Right kidney (tissue), 9 donors: ENCODE measurements at places on chromosomes 6 and 20.

DNA sequence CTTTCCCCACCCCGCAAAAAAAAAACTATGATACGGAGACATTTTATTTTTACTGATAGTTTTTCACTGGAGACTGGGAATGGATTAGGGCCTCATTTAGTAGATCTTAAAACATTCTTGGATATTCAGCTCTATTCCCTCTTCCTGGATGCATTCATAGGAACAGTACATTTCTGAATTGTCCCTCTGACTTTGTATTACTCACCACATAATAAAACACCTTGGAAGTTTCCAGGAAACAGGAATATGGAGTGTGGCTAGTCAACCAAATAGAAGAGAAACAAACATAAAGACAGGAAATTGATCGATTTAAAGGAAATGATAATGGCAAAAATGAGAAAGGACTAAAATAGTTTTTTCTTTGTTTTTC lies 147.7 kb downstream of the GPX5 start:
- DNase-seq = no peak

GRCh38 chr6:147204060-147204785 lies at the start of gene STXBP5:
Gene STXBP5, plus strand, starts transcription at chr6:147204417. Its CDS starts 116 bp downstream, at chr6:147204533.
- peak; percentile 89 for DNase-seq

GRCh38 chr6:24933266-24933665 lies 2.5 kb downstream of the RIPOR2 start:
- no peak for DNase-seq

DNA sequence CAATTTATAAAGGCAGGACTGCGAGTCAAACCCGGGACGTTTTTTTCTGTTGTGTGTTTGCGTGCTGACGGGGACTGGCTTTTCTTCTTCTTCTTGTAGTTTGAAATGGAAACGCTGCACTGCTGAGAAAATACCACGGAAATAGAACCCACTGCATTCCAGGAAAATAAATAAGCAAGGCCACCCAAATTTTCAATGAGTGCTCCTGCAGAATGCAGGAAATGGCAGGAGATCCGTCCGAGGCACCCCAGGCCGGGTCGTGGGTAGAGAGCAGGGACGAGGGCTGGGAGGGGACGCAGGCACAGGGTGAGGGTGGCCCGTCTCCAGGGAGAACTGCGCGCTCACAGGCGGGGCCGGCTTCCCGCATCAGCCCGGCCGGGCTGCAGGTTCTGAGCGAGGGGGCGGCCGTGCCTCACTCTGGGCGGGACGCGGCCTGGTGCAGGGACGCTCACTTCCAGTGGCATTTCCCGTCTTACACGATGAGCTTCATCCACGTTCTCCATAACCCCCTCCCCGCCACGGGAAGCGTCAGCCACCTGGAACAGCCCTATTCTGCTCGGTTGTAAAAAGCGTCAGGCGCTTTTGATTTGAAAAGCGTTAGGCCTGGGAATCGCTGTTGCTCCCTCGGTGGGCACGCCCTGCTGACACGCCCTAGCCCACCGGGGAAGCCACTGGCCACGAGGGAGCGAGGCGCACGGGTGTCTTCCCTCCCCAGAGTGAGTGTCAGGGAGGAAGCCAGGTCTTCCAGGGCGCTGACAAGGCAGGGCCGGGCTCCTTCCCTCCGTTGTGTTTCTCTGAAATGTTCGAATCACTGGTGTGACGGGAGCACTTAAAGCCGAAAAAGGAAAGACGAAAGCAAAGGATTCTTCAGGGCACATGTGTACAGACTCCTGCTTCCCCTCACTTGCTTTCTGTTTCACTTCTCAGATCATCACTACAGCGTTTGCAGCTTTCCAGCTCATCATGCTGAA lies 17.9 kb upstream of the EXOC2 start:
- DNase-seq = peak; percentile 72

DNA sequence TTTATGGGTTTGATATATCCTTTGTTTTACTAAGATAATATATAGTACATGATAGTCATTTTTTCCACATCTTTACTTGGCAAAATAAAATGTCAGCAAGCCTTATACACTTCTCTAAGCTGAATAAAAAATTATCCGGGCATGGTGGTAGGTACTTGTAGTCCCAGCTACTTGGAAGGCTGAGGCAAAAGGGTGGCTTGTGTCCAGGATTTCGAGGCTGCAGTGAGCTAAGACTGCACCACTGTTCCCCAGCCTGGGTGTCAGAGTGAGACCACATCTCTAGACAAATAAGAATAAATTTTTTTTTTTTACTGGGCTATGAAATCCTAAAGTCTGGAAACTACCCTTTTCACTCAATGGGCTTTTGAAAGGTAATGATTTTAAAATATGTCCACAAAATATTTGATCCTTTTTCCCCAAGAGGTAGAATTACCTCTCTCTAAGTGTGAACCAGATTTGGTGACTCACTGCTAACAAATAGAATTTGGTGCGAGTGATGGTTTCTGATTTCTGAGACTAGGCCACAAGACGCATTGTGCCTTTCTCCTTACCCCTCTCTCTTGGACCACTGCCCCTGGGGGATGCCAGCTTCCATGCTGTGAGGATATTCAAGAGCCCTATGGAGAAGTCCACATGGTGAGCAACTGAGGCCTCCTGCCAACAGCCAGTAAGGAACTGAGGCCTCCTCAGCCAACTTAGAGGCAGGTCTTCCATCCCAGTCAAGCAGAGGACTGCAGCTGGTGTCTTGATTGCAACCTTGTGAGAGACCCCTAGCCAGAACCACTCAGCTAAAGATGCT lies 84.2 kb upstream of the ZNFX1 start:
- DNase-seq = no peak

- DNase-seq = no peak
Measured at GRCh38 chr20:57716901-57717300, 7.1 kb upstream of the PMEPA1 start.

- no peak for DNase-seq
Measured at GRCh38 chr6:114534813-114535212, 192.0 kb upstream of the HS3ST5 start.

GRCh38 chr6:138383776-138384175 lies 6.1 kb downstream of the SMIM28 start:
- no peak for DNase-seq
